ENCODE measurements at places on chromosomes 3 and 15.
A peak's percentile ranks its signal among the peaks of the same experiment; 100 is the strongest.

GRCh38 chr15:68934341-68934740 lies 4.0 kb downstream of the SPESP1 start:
- no peak for DNase-seq

GRCh38 chr3:67661089-67661488 lies 6.7 kb upstream of the SUCLG2 start:
- DNase-seq: no peak

- no peak for DNase-seq
These were observed 1038.5 kb upstream of the NR2F2 start for GRCh38 chr15:95291898-95292472.

GRCh38 chr15:99502661-99503060 lies 63.1 kb upstream of the MEF2A start:
- no peak for DNase-seq

GRCh38 chr15:28281876-28282275 lies 40.1 kb downstream of the HERC2 start:
- DNase-seq: no peak

- DNase-seq: no peak
These were observed 115.4 kb downstream of the MYLK start for GRCh38 chr3:123768480-123769355.

- no peak for DNase-seq
These were observed 41.6 kb downstream of the NR2C2 start for GRCh38 chr3:14988988-14989394.

DNA sequence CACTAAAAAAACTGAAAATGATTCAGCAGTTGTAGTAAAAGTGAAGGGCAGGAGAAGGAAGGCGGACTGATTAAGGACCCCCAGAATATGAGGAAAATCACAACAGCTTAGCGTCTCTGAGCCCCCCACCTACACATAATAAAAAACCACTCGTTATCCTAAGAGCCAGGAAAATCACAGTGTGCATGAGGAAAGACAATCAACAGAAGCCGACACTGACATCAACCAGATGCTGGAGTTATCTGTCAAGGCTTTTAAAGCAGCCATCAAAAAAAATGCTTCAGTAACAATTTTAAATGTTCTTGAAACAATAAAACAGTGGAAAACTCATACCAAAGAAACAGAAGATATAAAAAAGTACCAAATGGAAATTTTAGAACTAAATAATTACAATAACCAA lies 9.7 kb upstream of the CXCR6 start:
- DNase-seq: no peak

- no peak for DNase-seq
These were observed 77.2 kb upstream of the CFAP20DC start for GRCh38 chr3:59127071-59127470.

DNA sequence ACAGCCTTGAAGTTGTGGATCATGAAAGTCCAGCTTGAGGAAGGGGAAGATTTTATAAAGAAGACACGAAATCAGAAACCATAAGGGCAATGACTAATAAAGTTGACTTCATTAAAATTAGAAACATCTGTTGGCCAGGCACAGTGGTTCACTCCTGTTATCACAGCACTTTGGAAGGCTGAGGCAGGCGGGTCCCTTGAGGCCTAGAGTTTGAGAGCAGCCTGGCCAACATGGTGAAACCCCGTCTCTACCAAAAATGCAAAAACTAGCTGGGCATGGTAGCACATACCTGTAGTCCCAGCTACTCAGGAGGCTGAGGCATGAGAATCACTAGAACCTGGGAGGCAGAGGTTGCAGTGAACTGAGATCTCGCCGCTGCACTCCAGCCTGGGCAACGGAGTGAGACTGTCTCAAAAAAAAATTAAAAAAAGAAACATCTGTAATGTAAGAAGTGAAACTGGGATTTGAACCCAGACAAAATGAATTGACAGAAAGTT lies 7.9 kb upstream of the UBXN7 start:
- DNase-seq: no peak

DNA sequence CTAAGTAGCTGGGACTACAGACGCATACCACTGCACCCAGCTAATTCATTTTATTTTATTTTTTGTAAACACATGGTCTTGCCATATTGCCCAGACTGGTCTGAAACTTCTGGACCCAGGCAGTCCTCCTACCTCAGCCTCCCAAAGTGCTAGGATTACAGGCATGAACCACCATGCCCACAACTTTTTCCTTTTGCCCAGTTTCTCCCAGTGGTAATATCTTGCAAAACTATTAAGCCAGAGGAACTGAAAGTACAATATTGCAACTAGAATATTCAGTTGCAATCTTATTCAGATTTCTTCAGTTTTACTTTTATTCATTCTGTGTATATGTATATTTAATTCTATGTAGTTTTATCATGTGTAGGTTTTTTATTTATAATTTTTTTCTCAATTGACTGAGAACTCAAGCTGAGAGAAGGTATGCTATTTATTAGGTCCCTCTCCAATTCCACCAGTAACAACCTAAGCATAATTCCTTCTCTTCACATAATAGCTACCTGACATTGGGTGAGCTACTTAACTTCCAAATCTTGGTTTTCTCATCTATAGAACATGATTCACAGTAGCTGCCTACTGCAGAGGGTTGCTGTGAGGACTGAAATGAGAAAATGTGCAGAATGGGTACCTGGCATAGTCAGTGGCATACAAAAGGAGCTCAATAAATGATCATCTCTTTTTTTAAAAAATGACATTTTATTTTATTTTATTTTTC lies 30.8 kb downstream of the KLHL18 start:
- no peak for DNase-seq

- peak; percentile 29 for DNase-seq
These were observed 23.2 kb downstream of the SPTBN5 start for GRCh38 chr15:41870689-41871081.

- no peak for DNase-seq
These were observed 357.1 kb downstream of the ZPLD1 start for GRCh38 chr3:102791641-102792589.

DNA sequence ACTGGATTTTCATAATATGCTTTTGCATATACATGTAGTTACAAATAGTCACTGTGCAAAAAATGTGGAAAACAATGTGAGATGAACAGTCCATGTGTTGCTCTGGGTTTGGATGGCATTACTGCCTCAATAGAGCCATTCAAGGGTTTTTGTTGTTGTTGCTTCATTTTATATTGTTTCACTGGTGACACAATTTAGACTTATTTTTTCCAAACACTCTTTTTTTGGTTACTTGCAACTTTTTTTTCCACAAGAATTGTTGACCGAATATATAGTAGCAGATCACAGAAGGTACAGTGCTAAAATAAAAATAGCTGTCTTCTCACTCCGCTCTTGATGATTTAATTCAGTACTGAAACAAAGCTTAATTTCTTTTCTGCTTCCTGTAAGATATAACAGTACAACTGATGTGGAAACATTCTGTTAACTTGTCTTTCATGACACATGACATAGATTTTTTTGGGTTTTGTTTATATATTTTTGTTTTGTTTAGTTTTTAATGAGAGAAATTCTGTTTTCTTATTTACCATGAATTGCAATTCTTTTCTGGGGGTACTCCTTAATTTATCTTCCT lies 618.6 kb downstream of the NAALADL2 start:
- DNase-seq: no peak

Data from T-helper 9 cell (primary cell).